ENCODE measurements at places on chromosomes 7 and 10.

GRCh38 chr10:132102717-132103110, 37.0 kb downstream of the JAKMIP3 start:
- DNase-seq, result no peak

DNA sequence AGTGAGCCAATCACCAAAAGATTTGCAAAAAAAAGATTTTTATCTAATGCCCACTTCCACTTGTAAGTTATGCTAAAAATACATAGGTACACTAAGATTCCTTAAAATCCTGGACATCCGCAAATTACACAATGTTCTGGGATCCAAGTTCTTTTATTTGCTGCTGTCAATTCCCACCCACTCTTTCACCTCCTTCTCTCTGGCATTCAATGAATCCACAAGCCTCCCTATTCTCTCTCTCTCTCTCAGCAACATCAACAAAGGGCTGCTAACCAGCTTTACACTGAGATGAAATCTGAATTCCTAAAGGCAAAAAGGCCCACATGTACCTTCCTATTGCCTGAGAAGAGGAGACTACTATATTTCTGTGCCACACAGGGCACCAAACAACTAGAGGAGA, 99.9 kb downstream of the ARMH3 start:
- DNase-seq, result no peak

GRCh38 chr10:78510566-78511323, 477.1 kb downstream of the RPS24 start:
- no peak for DNase-seq

- no peak for DNase-seq
These were observed 118.7 kb downstream of the EXOC4 start for GRCh38 chr7:133371616-133372015.

GRCh38 chr10:11295492-11295891, 277.8 kb downstream of the CELF2 start:
- no peak for DNase-seq

GRCh38 chr10:71727105-71727737, 7.6 kb upstream of the C10orf105 start:
- no peak for DNase-seq

GRCh38 chr10:97718659-97719142, 5.2 kb downstream of the MARVELD1 start:
- DNase-seq, result no peak

DNA sequence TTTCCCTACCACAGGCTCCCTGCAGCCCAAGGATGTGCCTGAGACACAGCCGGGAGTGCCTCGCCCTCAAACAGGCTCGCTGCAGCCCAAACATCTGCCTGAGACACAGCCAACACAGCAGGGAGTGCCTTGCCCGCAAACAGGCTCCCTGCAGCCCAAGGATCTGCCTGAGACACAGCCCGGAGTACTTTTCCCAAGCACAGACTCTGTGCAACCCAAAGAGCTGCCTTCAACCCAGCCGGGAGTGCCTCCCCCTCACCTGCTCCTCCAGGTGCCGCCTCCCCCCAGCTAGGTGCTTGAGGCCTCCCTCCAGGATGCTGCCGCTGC, 42.9 kb downstream of the ANTXRL start:
- no peak for DNase-seq

DNA sequence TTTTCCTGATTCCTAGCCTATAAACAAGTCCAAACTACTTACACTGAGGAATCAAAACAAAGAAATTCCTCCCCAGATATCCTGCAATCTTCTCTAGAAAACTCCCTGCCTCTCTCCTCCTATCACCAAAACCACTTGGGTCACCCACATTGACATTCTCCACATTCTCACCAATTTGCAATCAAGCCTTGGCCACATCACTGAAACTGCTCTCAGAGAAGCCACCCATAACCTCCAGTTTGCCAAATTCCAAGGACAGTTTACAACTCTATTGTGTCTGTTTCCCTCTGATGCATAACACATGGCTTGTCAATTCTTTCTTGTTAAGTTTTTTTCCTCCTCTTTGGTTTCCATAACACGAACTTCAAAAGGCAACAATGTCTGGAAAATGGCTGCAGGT, 233.5 kb downstream of the XPNPEP1 start:
- DNase-seq, result no peak

DNA sequence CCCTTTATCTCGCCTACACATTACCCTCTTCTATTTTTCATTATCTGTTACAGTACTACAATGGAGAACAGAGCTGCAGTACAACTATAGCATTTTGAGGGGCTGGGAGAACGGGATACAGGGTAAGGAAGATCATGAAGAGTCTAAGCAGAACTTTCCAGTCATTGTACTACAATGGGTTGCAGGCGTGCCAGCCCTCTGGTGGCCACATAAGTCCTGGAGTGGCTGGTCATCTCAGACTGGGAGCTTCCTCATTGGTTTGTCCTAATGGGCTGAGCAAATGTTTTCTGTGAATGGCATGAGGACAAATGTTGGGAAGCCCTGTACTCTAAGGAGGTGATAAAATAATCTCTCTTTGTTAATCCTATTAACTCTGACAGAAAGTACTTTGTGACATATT, 33.0 kb downstream of the TMEM106B start:
- DNase-seq, result no peak

GRCh38 chr10:14838582-14839304, 637 bp downstream of the HSPA14 start:
- no peak for DNase-seq

GRCh38 chr7:2834748-2835441, 9.2 kb downstream of the GNA12 start:
- no peak for DNase-seq

DNA sequence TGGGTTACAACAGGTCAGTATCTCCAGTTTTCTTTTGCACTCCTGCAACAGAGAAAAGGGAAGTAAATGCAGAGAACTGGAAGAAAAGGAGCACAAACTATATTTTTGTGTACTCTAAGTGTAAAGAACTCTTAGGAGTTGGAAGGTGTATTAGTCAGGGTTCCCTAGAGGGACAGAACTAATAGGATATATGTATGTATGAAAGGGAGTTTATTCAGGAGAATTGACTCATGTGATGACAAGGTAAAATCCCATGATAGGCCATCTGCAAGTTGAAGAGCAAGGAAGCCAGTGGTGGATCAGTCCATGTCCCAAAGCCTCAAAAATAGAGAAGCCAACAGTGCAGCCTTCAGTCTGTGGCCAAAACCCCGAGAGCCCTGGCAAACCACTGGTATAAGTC, 22.6 kb upstream of the RAB18 start:
- DNase-seq, result no peak

DNA sequence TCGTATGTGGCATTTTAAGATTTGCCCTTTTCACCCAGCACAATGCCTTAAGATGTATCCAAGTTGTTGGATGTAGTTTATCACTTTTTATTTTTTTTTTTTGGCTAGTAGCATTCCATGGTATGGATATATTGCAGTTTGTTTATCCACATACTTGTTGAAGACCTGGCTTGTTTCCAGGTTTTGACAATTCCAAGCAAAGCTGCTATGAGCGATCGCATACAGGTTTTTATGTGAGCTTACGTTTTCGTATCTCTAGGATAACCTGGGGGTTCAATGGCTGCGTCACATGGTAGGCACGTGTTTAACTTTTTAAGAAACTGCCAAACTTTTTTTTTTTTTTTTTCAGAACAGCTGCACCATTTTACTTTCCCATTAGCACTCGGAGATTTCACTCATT, 32.2 kb downstream of the BAIAP2L1 start:
- DNase-seq, result no peak

- DNase-seq, result no peak
These were observed 36.4 kb upstream of the WAC start for GRCh38 chr10:28496481-28496961.

DNA sequence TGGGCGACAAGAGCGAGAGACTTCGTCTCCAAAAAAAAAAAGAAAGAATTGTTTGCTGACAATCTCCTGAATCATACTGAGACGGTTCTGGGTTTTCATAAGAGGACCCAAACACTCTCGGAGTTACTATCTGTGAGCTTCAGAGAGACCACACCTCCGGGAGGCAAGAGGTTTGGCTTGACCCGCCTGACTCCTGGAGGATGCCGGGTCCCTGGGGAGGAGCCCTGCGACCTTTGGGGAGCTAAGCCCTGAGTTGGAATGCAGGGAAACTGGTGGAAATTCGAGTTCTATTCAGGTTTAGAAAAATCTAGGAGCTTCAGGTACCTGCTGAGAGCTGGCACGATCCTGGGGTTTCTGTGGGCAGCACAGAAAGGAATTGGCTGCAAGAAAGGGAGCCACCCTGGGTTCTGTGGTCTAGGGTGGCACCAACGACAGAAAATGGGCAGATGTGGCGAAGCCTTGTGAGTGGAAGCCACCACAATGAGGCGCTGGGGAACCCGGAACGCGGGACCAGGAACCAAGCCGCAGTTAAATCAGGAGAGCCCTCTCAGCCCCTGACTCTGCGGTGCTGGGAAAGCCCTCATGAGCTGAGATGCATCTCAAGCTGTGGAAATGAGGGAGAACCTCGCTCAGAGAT, 21.9 kb upstream of the GATAD1 start:
- no peak for DNase-seq

- DNase-seq, result no peak
These were observed 283.0 kb upstream of the AOAH start for GRCh38 chr7:37007268-37007667.

GRCh38 chr7:101963693-101964092, 146.3 kb downstream of the CUX1 start:
- DNase-seq, result no peak

- no peak for DNase-seq
These were observed 339.1 kb downstream of the HGF start for GRCh38 chr7:81430761-81431160.

GRCh38 chr10:106660550-106660949, 504.0 kb downstream of the SORCS1 start:
- no peak for DNase-seq

DNA sequence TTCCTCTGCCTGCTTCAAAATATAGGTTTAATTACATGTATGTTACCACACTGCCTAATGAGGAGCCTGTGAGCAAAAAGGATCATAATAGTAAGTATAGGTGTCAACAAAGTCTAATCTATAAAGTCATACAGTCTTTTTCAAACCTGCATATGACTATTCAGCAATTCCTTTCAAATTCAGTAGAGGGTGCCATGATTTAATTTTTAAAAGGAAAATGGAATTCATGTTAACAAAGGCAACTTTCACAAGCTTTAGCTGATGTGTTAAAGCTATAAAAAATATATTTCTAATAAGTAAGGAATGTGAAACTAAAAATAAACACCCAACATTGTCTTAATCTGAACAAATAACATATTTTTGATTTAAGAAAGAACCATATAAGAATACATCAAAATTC, 52.1 kb downstream of the MPP7 start:
- no peak for DNase-seq

GRCh38 chr7:79091661-79092060, 361.8 kb downstream of the MAGI2 start:
- DNase-seq, result no peak

- no peak for DNase-seq
These were observed 9.6 kb downstream of the DENND2A start for GRCh38 chr7:140631021-140631420.

DNA sequence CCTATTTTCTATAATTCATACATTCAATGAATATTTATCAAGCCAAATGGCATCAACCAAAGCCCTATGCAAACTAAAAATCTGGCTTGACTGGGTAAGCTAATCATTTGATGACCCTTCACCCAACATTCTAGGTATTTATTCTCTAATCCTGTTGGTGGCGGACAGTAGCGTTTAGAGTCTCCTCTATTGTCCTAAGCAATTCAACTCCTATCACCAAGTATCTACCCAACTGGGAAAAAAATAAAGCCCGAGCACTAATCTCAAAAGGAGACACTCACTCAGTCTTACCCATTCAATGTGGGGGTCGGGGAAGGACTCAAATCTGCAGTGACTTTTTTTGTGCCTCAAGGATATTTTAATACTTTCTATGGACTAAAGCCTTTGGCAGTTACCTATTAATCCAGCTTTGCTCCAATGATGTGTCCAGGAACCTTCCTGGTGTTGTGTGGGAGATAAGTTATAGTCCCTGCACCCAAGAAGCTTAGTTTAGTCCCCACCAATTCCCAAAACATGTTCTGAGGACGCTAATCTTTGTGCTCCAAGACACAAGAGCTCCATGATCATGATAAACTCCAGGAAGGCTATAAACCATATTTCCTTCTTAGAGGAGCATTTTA, 30.6 kb downstream of the DNMBP start:
- no peak for DNase-seq

GRCh38 chr10:8289186-8289924, 234.9 kb downstream of the GATA3 start:
- DNase-seq, result no peak

GRCh38 chr7:157515342-157516041, 178.7 kb downstream of the DNAJB6 start:
- DNase-seq, result no peak

- DNase-seq, result no peak
These were observed 49.0 kb upstream of the STK17A start for GRCh38 chr7:43533801-43534479.

- DNase-seq, result no peak
These were observed 25.5 kb downstream of the FGFBP3 start for GRCh38 chr10:91883549-91884444.

DNA sequence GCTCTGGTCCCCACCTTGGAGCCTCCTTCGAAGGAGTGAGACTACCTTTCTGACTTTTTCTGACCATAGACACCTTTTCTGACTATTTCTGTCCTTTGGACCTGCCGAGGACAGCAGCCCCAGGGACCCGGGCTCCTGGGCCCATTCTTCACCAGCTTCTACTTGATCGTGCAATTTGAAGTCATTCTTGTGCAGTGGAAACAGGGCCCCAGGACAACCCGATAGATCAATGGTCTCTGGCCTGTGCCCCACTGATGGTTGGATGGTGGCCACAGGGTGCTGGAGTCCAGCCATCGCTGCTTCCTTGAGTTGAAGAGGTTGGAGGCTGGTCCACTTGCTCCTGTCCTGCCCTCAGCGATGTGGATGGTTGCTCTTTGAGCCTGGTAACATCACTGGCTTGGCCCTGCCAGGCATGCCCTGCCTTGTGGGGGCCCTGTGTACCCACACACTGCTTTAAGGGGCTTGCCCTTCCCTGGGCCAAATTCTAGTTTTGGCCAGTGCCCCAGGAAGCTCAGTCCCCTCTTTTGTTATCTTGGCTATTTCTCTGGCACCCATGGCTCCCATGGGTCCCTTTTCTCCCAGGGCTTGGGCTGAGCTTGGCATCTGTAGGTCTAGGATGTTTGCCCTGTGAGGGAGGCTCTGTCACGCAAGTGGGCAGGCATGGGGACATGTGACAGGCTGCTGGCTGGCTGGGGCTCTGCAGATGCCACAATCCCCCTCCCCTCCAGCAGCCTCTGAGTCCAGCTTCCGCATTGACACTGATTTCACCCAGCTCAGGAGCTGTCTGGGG, 375.6 kb upstream of the NUPR2 start:
- no peak for DNase-seq

Measured in stimulated activated CD8-positive, alpha-beta memory T cell treated with anti-CD3 and anti-CD28 coated beads, Interleukin-4, amount 100 ng/mL, for 4 hours (primary cell).